ENCODE measurements at places on chromosomes 5 and 9.

DNA sequence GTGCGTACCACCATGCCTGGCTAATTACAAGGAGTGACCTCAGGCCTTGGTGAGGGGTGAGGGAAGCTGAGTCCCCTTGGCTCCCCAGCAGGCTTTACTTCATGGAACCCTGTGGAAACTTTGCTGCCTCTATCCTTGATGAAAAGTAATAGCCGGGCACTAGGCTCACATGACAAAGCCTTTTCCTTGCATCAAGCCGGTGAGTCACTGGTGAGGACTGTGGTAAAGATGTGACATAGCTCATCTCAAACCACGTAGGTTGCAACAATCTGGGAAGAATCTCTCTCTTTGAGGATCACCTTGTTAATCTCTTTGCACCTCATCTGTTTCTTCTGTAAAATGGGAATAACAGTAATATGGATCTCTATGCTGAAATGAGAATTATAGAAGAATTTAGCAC lies 116.3 kb upstream of the SLC25A48 start:
- no peak for DNase-seq

GRCh38 chr9:107008447-107008846 lies 145.5 kb downstream of the ZNF462 start:
- DNase-seq: no peak

DNA sequence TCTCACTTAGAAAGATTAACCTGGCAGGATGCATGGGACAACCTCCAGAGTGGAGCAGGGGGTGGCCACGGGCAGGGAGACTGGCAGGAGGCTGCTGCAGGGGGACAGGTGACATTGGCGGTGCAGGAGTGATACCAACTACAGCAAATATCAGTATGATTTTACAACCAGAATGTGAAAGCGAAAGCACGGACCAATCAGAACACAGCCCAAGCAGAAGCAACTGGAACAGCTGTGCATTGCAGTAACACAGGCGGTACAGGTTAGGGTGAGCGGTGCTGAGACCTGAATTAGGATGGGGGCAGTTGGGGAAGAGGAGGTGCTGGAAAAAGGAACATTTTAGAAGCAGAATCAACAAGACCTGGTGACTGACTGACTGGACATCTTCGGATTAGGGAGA lies 29.3 kb downstream of the POLR1E start:
- peak; percentile 37 for DNase-seq

GRCh38 chr5:87951661-87952060 lies 317.0 kb downstream of the TMEM161B start:
- no peak for DNase-seq

GRCh38 chr9:70444904-70445303 lies 30.4 kb upstream of the KLF9 start:
- no peak for DNase-seq

- no peak for DNase-seq
These were observed 61.1 kb upstream of the PSD2 start for GRCh38 chr5:139734539-139734916.

DNA sequence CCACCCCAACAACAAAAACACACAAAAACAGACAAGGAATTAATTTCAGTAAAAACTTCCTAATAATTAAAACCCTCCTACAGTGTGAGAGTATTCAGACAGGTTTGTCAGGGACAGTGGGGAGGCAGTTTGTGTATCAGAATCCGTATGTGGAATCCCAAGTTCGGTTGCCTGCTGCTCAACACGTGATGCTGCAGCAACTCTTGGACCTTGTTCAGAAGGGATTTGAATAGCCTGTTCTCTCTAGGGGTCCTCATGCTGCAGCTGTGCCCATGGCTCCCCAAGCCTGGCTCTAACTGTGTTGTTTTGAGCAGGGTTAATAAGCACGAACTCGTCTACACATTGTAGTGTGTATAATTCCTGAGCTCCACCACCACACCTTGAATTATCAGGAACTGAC lies 28.7 kb downstream of the TLE4 start:
- no peak for DNase-seq

GRCh38 chr9:75071530-75072122 lies 16.3 kb downstream of the NMRK1 start:
- peak; percentile 26 for DNase-seq

DNA sequence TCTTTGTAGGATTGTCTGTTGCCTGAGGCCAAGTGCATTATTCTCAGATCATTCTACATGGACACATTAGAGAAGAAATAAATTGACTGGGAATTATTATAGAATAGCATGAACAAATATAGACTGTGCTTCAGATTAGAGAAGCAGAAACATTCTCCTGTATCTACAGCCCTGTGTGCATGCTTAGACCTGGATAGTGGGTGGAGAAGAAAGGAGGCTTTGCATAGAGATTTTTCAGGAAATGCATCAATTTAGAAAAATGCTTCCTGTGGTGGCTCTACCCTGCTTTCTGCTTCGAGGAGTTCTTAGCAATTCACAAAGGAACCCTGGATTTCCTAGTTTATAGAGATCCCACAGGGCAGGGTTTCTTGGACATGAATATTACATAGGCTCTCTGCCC lies 66.7 kb downstream of the IRX1 start:
- no peak for DNase-seq

DNA sequence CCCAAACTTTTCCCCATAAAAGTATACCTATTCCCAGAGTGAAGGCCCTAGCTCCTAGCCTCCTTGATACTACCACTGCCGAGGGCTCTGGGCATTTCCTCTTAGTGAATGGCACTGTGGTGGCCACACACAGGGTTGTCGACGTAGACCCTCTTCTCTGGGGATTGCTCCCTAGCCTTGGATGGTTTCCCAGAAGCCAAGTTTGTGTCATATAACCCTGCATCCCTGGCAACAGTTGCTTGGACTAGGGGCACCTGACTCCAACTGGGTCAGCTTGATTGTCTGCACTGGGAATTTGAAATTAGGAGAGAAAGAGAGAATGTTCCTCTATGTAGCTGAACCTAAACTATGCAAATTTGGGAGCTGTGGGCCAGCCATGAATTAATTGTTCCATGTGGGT lies 32.3 kb upstream of the KIF2A start:
- DNase-seq: no peak

GRCh38 chr9:34553511-34554021 lies 30.8 kb upstream of the ENHO start:
- no peak for DNase-seq

- no peak for DNase-seq
These were observed 1.0 kb downstream of the NAIF1 start for GRCh38 chr9:128065907-128066712.

DNA sequence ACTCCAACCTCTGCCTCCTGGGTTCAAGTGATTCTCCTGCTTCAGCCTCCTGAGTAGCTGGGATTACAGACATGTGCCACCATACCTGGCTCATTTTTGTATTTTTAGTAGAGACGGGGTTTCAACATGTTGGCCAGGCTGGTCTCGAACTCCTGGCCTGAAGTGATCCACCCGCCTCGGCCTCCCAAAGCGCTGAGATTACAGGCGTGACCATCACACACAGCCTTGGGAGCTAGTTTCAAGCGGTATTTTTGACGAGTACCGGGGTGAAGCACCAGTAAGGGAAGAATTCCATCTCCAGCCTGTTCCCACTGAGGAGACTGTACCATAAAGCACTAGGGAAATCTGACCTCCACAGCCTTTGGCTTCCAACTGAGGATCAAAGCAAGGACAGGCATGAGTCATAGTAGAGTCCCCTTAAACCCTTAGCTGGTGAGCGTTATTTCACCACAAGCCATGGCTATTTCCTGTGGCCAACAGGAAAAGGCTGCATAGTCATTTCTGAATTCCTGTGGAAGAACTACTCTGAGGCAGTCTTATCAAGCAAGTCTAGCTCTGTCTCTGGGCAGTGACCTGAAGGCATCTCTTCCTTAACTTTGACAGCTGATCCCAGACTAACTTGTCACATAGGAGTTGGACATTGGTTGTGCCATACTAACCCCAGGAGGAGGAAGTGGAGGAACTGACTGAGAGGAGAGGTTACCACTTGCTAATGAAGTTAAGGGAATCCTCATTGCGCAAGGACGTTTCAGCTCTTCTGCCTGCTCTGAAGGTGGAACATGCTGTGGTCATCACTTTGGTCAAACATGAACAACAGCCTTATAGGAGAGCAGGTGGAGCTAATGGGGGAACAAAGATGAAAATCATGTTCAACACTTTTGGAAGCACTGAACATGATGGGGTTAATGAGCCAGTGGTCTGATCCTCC lies 85.8 kb upstream of the DMRT1 start:
- DNase-seq: peak; percentile 75

GRCh38 chr9:115601434-115601833 lies 483.5 kb upstream of the TNC start:
- DNase-seq: no peak

DNA sequence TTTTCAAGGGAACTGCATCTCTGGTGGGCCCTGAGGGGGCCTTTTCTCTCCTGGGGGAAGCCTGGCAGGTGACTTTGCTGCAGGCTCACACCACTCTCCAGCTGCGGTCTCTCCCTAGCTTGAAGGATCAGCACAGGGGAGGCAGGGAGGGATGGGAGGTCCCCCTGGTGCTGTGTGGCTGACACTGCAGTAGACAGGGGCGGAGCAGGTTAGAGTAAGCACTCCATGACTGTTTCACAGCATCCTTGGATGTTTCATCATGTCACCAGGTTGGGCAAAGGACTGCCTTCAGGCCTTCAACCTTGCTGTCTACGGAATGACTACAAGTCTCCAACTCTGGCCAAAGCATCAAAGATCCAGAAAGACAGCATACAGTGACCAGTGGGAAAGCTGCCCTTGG lies 470.7 kb downstream of the CDK5RAP2 start:
- peak; percentile 10 for DNase-seq

DNA sequence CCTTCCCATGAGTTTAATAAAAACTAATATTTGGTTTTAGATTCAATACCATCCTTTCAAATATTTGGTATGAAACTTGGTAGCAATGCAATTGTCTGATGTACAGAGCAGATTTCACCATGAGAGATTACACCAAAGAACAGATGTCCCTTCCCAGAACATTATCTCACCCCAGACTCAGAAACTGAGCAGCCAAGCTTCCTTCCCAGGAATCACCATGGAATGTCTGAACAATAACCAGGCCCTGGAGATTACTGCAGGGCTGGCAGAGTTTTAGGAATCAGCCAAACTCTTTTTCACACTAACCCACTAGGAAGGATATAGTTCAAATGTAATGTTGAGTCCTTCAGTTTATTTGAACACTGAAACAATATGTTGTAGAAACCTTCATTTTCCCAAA lies 23.9 kb downstream of the CLTA start:
- no peak for DNase-seq

DNA sequence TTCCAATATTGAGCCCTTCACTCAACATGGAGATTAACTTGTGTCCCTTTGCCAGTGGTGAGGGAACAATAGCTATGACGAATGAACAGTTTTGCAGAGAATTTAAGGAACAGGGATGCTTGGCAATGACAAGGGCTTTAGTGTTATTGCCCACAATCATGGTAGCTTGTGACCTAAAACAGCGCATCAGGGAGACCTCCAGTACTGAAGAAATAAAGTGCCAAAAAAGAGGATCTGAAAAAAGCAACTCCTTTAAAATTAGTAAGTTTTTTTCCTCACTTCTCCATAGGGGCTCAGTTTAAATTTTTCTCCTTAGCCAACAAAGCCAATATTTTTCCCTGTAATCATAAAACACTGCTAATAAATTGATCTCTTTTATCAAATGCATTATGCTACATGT lies 41.8 kb upstream of the PAM start:
- no peak for DNase-seq
